Omental fat pad (tissue), 4 donors: ENCODE measurements at places on chromosomes 1 and 21.

GRCh38 chr1:243973169-243973568, 77.9 kb upstream of the ZBTB18 start:
- no peak for DNase-seq

- DNase-seq: no peak
These were observed 133.4 kb downstream of the SYT2 start for GRCh38 chr1:202576816-202577215.

GRCh38 chr1:6625584-6626149, 999 bp downstream of the THAP3 start:
- no peak for DNase-seq

- DNase-seq: no peak
These were observed 1695.3 kb downstream of the BRINP3 start for GRCh38 chr1:188782220-188782841.

GRCh38 chr1:99682291-99682751, 36.4 kb downstream of the PALMD start:
- no peak for DNase-seq
